ENCODE measurements at places on chromosomes 7 and 10.

- no peak for DNase-seq
Measured at GRCh38 chr7:473870-474604, 45.6 kb downstream of the PDGFA start.

- no peak for DNase-seq
Measured at GRCh38 chr7:156127166-156128134, 315.2 kb upstream of the SHH start.

DNA sequence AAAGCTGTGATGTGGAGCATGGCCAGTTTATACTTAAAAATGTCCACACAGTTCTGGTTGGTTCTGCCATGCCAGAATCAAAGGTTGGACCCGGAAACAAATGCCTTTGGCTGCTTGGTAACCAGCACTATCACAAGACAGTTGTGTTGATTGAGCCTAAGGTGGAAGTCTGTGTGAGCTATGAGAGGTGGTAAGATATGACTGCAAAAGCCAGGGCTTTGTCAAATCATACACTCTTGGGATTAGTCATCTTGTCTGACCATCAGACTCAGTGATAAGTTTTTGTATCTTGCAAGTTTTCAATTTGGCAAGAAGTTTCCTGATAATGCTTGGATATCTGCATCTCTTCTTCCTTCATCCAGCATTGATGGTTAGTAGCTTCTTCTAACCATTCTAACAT is 35.5 kb downstream of the GPR141 start:
- DNase-seq = no peak

DNA sequence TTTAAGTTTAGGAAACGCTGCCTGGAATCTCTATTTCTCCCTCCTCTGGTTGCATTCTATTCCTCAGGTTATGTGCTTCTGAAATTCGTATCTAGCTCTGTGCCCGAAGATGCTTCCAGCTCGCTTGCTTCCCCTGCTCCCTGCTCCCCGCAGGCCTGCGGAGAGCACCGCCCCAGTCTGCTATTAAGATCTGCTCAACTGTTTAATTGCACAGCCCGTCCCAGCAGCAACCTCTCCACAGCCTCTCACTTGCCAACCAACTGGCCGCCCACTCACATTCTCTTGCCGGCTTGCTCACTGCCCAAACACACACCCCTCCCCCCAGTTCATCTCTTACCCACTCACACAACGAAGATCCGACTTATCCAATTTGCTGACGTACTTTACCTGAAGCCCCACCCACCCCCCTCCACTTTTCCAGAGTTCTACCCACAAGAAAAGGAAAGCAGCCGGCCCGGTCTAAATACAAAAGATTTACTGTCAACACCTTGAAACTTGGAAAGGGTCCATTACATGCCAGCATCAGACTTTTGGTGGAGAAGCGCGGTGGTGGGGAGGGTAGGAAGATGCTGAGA is 167.3 kb upstream of the KLF14 start:
- no peak for DNase-seq

GRCh38 chr10:71442000-71442399 is 45.3 kb downstream of the CDH23 start:
- no peak for DNase-seq

DNA sequence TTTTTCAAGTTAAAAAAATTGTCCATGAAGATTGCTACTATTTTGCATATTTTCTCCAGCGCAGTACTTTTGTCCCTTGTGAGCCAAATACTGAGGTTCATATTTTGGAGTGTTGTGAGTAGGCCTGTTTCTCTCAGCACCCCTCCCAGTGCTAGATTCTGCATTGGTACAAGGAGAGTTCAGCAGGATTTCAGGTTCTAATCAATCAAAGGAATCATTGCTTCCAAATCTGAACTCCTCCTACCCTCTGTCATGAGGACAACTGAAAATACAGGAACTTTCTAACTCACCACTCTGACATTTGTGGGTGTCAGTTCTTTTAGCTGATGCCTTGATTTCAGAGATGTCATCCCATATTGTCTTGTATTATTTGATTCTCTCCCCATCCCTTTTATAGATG is 299.9 kb downstream of the FZD1 start:
- no peak for DNase-seq

DNA sequence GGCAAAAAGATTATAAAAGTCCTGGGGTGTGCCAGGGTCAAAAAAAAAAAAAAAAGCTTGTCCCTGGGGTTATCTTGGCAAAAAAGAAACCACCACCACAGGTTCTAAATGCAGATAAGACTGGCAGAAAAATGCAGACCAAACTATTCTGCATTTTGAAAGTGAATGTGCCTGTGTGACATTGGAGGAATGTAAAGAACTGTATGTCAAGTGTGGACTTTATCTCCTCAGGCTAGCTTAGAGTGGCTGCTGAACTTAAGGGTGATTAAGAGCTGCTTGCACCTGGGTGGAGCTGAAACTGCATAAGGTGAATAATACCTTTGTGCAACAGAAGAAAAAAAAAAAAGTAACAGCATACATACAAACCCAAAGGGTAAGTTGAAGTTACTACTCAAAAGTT is 1.3 kb upstream of the NAPEPLD start:
- DNase-seq = no peak

DNA sequence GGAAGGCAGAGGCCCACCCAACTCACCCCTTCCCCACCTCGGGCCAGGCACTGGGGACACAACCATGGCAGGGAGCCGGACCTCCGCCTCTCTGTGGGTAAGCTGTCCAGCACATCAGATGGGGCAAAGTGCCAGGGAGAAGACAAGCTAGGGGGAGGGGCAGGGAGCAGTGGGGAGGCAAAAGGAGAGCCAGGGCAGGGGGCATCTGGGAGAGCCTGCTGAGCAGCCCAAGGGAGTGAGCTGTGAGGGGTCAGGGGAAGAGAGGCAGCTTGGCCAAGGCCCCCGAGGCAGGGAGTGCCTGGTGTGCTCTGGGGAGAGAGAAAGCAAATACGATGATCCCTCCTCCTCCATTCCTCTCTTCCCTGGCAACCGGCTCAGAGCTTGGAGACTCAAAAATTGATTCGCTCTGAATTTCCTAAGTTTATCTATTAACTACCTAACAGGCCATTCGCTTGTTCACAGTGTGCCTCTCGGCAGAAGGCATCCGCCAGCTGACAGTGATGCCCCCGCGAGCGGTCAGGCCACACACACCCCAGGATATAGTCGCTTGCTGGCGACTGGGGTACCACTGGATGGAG is 4.5 kb downstream of the CAMK2B start:
- DNase-seq = no peak

DNA sequence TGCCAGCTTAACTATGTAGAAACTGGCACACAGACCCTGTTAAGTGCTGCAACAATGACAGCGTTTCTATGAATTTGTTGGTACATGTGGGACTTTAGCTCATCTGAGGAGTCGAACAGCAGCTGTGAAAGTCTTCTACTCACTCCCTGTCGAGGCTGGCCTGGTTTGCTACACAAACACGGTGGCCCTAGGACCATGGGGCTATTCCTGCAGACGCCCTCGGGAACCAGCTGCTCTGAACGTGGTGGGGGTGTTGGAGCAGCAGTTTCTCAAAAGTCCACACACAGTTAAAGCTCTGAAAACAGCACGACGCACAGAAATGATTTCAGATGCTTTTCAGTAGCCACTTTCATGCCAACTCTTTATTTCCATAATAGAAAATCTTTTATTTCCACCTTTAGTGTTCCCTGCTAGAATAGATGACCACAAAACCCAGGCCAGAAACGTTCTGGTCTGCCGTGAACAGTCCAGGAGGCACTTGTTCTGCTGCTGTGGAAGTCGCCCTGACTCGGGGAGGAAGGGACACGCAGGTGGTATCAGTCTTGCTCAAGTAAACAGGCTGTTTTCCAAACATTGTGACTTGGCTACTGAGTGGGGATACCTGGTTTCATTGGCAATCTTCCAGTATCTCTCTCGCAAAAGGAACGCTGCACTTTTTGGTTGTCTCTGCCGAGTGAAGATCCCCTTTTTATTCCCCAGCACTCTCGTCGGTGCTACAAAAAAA is 21.5 kb downstream of the GUSB start:
- no peak for DNase-seq

DNA sequence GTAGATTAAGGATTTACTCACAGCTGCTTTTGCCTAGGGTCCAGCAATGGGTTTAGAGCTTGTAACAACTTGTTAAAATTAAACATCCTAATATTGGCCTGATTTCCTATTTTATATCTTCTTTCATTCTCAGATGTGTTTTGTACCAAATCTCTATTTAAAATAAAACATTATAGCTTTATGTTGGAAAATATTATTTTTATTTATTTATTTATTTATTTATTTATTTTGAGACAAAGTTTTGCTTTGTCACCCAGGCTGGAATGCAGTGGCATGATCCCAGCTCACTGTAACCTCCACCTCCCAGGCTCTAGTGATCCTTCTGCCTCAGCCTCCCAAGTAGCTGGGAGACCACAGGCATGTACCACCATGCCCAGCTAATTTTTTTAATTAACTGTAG is 17.9 kb upstream of the PDSS1 start:
- DNase-seq = no peak

DNA sequence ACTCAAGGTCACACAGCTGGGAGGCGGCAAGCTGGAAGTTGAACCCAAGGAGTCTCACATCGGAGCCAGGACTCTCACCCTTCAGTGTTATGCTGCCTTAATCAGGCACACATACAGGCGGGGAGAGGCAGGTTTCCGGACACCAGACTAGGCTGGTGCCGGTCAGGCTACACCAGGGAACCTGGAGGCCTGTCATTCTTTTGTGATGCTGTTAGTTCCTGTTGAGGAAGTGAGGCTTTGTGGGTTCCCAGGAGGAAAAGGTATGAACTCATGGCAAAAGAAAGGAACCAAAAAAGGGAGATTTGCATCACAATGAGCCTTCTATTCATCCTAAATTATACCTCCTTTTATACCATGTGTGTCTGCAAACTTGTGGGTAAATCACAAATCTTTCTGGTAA is 103.8 kb downstream of the TCF7L2 start:
- DNase-seq = no peak

GRCh38 chr7:151891182-151891581 is 14.3 kb upstream of the PRKAG2 start:
- no peak for DNase-seq
